ENCODE measurements at places on chromosomes 7 and 10. TPM values are rescaled to one million over a fixed set of nuclear protein-coding genes. Genes with fewer than 3 reads are reported as not detected.
A peak's percentile ranks its signal among the peaks of the same experiment; 100 is the strongest.

- H3K27ac ChIP-seq = no peak overlapping the region
- H3K36me3 ChIP-seq = no peaks in the 10 kb centered on the region
- no peak overlapping the region for H3K4me3 ChIP-seq
- H3K4me1 ChIP-seq = no peaks in the 10 kb centered on the region
- no peaks in the 10 kb centered on the region for H3K27me3 ChIP-seq
- DNase-seq = no peak
Observed at GRCh38 chr10:86203162-86203905, 163.3 kb downstream of the GRID1 start.

GRCh38 chr7:138584283-138584682, 116.9 kb downstream of the SVOPL start:
- peaks cover 66% of the 10 kb centered on the region for H3K36me3 ChIP-seq
- no peak for DNase-seq
- no peaks in the 10 kb centered on the region for H3K27me3 ChIP-seq
- H3K4me1 ChIP-seq = no peaks in the 10 kb centered on the region
- no peak overlapping the region for H3K27ac ChIP-seq
- no peak overlapping the region for H3K4me3 ChIP-seq

GRCh38 chr7:47792521-47793121, 155.6 kb downstream of the PKD1L1 start:
- H3K36me3 ChIP-seq = no peaks in the 10 kb centered on the region
- DNase-seq = no peak
- no peaks in the 10 kb centered on the region for H3K4me1 ChIP-seq
- H3K27ac ChIP-seq = no peak overlapping the region

DNA sequence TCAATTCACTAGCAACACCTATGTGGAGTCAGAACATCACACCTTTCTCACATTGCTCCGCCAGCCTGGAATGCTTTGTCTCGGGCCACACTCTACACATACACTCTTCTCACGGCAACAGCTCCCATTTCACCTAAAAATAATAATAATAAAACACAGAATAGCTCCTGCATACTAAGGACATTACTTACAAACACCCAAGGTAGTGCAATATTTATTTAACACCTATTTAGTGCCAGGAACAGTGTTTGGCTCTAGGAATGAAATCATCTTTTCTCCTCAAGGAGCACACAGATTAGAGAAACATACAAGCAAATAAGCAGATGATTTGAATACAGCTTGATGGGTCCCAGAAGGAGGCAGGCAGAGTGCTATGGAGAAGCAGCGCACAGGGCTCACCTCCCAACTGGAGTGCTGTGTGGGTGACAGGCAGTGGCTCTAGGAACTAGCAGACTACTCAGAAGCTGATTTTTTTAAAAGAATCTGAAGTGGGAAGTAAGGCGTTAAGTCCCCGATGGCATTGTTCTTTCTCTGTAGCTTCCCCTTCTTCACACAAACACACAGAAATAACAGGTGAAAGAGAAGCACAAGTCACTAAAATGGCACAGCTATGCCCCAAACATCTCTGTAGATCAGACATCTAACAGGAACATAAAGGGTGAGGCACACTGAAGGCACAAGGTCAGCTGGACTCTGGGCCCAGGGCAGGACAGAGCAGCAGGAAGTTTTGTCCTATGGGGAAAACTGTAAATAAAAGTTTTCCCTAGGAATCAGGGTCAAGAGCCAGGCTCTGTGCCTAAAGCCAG, 16.7 kb downstream of the USP6NL start:
- H3K4me3 ChIP-seq = no peak overlapping the region
- H3K4me1 ChIP-seq = no peaks in the 10 kb centered on the region
- no peak overlapping the region for H3K27ac ChIP-seq
- no peak for DNase-seq
- no peaks in the 10 kb centered on the region for H3K36me3 ChIP-seq
- H3K27me3 ChIP-seq = peaks cover 30% of the 10 kb centered on the region

Gene SFTPA1
- total RNA-seq = not detected

DNA sequence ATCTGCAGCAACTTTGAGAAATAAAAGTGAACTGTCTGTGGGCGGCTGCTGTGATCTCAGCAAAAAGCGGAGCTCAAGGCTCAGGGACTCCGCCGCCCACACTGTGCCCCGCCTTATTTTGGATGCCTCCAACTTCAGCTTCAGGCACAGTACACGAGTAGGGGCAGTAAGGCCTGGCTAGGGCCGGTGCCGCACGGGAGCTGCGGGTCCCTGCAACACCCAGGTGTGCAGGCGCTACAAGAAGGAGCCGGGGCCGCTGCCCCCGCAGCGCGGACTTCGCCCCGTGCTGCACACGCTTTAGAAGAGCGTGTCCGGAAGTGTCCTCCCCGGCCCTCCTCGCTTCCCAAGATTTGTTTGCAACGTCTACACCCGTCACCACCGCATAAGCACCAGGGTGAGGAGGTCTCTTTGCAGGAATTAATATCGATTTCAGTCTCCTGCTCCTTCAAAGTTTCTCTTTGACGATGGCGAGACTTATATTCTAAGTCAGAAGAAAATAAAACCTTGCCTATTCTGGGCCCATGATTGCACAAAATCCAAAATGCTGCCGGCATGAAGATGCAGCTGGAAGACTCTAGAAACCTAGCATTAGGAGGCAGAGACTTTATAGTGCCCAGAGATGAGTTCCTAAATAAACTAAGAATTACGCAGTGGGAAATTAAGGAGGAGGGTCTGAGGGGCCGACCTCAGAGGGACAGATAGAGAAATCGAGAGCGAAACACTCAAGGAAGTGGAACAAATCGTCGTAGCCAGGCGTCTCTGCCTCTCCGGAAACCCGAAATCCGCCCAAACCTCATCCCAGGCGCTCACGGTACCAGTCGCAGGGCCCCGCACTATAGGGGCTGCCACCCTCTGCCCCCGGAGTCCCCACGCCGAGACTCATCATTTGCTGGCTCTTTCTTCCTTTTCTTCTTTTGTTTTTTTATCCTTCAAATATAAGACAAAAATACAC, 6.4 kb downstream of the VAX1 start:
- H3K27ac ChIP-seq = no peak overlapping the region
- H3K36me3 ChIP-seq = no peaks in the 10 kb centered on the region
- peaks cover 2% of the 10 kb centered on the region for H3K4me1 ChIP-seq
- H3K4me3 ChIP-seq = no peak overlapping the region
- peaks cover 66% of the 10 kb centered on the region for H3K27me3 ChIP-seq

- H3K36me3 ChIP-seq = no peaks in the 10 kb centered on the region
- H3K4me3 ChIP-seq = no peak overlapping the region
- H3K4me1 ChIP-seq = no peaks in the 10 kb centered on the region
Observed at GRCh38 chr7:158454631-158455030, 133.0 kb downstream of the PTPRN2 start.

Gene OR2A12
- not detected for total RNA-seq

- peaks cover 52% of the 10 kb centered on the region for H3K36me3 ChIP-seq
- H3K27me3 ChIP-seq = no peaks in the 10 kb centered on the region
- H3K4me1 ChIP-seq = peaks cover 10% of the 10 kb centered on the region
- H3K4me3 ChIP-seq = no peak overlapping the region
- no peak for DNase-seq
Observed at GRCh38 chr7:35849158-35849831, 48.4 kb downstream of the SEPTIN7 start.

Gene CTBP2
- total RNA-seq = 0.48 TPM

DNA sequence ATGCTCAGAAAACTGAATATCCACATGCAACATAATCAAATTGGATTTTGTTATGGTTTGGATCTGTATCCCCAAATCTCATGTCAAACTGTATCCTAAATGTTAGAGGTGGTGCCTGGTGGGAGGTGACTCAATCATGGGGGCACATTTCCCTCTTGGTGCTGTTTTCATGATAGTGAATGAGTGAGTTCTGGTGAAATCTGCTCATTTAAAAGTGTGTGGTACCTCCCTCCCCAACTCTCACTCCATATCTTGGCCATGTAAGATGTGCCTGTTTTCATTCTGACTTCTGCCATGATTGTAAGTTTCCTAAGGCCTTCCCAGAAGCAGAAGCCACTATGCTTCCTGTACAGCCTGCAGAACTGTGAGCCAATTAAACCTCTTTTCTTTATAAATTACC, 239.6 kb upstream of the KLF14 start:
- H3K4me3 ChIP-seq = no peak overlapping the region
- no peaks in the 10 kb centered on the region for H3K27me3 ChIP-seq
- H3K27ac ChIP-seq = peak overlapping the region; percentile 86
- peaks cover 52% of the 10 kb centered on the region for H3K4me1 ChIP-seq
- H3K36me3 ChIP-seq = peaks cover 57% of the 10 kb centered on the region
